Suprapubic skin (tissue), 4 donors: ENCODE measurements at places on chromosomes 7 and 10.

GRCh38 chr10:125419146-125419545 lies 258.8 kb upstream of the CTBP2 start:
- no peak for DNase-seq

DNA sequence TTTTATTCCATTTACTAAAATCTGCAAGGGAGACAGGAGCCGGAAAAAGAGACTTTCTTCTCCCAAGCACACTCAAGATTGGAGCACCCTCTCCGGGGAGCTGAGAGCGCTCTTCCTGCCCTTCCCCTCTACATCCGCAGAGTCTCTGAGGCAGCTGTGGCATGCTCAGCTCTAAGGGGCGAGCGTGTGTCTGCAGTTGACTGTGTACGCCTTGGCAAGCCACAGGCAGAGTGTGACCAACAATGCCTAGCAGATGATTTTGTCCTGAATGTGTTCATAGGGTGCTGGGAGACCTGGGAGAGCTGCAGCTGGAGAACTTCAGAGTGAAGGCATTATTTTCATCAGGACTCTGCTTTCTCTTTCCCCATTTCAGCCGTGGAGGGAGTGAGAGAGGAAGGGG lies 20.7 kb downstream of the MTURN start:
- no peak for DNase-seq

DNA sequence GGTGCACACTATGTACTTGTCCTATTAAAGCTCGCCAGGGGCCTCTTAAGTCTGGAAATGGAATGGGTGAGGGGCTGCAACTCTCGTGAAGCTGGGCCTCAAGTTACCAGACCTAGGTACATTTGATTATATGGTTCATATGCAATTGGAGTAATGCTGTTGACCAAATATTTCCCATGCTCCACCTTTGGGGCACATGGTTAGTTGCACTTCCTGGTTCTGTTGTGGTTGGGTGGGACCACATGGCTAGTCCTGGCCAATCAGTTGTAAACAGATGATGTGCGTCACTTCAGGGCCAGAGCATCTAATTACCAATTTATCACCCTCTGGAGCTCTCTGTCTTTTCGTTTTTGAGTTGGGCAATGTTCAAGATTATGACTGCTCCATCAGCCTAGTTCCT lies 39.5 kb upstream of the OPN4 start:
- DNase-seq: no peak

GRCh38 chr10:22609719-22610465 lies 104.5 kb downstream of the PIP4K2A start:
- no peak for DNase-seq

DNA sequence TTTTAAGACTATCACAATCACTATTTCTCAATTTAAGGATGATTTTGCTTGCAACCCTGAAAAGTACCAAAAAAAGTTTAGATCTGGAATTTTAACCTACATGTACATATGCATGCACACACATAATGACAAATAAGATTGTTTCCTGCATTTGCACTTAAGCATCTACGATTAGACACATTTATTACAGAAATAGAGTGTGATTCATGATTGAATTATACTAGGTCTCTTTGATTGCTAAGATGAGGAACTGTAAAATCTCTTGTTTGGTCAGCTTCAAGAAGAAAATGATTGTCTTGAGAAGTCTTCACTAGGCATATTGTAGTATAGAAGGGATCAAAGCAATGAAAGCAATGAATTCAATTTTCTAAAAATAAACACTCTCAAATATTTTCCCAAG lies 185.9 kb upstream of the AGR3 start:
- no peak for DNase-seq

- DNase-seq: no peak
These were observed 526 bp downstream of the ZNF248 start for GRCh38 chr10:37856881-37857286.

- no peak for DNase-seq
These were observed 435.2 kb upstream of the ETV1 start for GRCh38 chr7:14424675-14425074.

- DNase-seq: no peak
These were observed 28.9 kb downstream of the PLPP4 start for GRCh38 chr10:120485946-120486345.

GRCh38 chr10:80158126-80158525 lies 25.6 kb downstream of the PLAC9 start:
- no peak for DNase-seq

DNA sequence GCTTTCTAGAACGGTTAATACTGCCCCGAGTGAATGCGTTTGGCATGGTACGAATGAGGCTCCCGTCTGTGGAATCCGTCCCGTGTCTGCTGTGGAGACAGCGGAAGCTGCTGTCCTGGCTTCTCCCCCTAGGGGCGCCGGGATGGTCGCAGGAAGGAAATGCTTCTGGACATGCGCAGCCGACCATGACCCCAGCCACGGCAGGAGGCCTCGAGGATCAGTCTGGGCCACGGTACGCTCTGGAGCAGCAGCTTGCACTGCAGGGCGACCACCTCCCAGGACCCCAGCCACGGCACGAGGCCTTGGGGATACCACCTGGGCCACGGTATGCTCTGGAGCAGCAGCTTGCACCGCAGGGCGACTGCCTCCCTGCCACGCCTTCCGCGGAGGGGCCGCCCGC lies 107.9 kb downstream of the CYTH3 start:
- DNase-seq: no peak

DNA sequence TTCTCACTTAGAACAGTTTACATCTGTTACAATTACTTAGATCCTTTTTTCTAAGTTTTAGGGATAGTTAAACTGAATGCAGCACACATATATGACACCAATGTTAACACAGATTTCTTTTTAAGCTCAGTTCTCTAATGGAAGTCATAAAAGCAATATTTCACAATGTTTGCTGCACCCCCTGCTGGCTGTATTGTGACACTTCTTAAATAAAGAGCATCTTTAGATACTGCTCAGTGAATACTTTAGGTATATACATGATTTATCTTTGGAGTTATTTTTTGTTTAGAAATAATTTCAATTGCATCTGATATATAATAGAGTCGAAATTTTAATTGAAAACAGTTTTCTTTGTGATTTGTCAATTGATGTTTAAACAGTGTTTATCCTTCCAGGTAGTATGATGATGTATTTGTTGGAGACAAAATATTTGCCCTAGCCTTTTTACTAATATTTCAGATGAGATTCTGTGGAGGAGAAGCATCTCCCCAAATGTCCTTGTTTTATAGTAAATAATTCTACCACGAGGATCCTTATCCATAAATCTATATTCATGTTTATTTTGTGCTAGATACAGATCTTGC lies 174.4 kb downstream of the ST7 start:
- DNase-seq: no peak

DNA sequence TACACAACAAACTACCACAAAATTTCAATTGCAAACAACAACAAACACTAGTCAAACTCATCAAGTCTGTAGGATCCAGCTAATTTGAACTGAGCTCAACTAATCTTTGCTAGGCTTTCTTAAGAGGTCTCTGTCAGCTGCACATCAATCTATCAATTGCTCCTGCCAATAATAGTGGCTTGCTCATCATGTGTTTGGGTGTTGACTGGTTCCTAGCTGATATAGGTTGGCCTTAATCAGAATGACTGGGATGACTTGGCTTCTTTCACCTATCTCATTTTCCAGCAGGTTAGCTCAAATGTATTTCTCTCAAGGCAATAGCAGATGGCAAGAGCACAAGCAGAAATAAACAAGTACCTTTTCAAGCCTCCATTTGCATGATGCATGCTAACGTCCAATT lies 370.3 kb upstream of the NFE2L3 start:
- no peak for DNase-seq

- no peak for DNase-seq
These were observed 188.4 kb downstream of the DGKI start for GRCh38 chr7:137658190-137658900.

GRCh38 chr7:44150966-44151941 lies 10.1 kb upstream of the MYL7 start:
- DNase-seq: peak; percentile 52

GRCh38 chr7:151206914-151207313 lies 3.4 kb downstream of the H2BK1 start:
- no peak for DNase-seq

DNA sequence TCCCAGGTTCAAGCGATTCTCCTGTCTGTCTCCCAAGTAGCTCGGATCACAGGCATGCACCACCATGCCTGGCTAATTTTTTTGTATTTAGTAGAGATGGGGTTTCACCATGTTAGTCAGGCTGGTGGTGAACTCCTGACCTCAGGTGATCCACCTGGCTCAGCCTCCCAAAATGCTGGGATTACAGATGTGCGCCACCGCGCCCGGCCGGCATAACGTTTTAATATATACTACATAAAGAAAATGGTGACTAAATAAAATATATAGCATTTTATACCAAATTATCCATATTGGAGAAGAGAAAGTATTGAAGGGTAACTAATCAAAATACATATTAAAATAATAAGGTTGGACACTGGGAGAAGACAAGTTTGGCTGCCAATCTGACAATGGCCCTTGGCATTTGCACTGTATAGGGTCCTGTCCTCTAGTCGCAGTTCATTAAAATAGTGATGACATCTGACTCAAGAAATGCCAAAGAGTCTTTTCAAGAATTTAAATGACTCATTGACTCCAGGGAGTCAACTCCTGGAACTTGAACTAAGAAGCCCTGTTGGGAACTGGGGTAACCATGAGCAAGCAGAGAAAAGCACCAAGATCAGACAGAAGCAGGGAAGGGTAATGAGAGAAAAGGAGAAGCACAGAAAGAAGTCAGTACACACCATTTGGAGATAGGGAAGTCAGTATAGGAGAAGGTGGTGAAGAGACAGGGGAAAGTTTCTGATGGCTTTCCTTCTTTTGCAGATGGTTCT lies 91.1 kb downstream of the CH25H start:
- no peak for DNase-seq

GRCh38 chr7:80929619-80930018 lies 10.8 kb upstream of the SEMA3C start:
- DNase-seq: no peak

DNA sequence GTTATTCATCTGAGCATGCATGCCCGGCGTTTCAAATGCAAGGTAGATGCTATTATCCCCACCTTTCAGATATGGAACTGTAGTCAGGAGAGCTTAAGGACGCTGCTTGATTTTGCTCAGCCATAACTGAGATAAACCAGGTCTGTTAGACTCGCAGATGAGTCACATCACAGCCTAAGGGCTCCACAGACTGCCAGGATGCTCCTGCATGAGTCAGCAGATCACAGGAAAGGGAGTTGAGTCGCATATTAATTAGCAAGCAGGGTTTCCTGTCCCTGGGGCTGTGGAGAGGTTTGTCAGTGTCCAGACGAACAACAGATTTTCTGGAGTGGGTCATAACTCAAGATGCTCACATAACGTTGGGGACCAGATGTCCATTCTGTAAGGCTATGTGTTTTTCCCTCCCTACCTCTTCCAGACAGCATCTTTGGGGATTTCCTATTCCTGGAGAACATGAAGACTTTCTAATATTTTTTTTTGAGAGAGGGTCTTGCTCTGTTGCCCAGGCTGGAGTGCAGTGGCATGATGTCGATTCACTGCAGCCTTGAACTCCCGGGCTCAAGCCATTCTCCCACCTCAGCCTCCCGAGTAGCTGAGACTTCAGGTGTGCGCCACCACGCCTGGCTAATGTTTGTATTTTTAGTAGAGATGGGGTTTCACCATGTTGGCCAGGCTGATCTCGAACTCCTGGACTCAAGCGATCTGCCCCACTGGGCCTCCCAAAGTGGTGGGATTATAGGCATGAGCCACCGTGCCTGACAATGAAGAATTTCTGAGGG lies 36.7 kb downstream of the PFKFB3 start:
- no peak for DNase-seq

DNA sequence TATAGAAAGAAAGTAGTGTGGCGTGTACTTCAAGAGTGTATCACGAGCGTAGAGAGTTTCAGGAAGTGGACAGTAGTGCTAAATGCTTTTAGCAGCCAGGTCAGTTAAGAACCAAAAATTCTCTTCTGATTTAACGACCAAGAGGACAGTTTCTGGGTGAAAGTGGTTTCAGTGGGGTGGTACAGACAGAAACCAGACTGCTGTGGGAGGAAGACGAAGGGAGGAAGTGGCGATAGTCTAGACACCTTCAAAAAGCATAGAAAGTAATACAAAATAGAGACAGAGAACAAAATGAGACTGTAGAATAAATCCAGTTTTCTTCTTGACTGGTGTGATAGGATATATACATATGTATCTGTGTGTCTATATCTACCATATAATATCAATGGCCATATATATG lies 93.5 kb downstream of the MBL2 start:
- no peak for DNase-seq

- DNase-seq: no peak
These were observed 13.5 kb upstream of the PTPRN2 start for GRCh38 chr7:158601090-158601489.

GRCh38 chr7:66095010-66095409 lies 19.4 kb downstream of the ASL start:
- no peak for DNase-seq

- DNase-seq: peak; percentile 62
These were observed 777 bp downstream of the RUNDC3B start for GRCh38 chr7:87628780-87629569.

DNA sequence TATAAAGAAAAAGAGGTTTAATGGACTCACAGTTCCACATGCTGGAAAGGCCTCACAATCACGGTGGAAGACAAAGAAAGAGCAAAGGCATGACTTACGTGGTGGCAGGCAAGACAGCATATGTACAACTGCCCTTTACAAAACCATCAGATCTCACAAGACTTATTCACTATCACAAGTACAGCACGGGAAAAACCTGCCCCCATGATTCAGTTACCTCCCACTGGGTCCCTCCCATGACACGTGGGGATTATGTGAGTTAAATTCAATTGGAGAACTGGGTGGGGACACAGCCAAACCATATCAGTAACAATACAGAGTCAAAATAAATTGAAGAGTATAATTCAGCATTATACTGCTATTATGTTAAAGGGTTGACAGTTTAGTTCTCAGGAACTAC lies 37.8 kb downstream of the RNLS start:
- DNase-seq: no peak

GRCh38 chr7:127838816-127839415 lies 186.9 kb downstream of the SND1 start:
- no peak for DNase-seq

DNA sequence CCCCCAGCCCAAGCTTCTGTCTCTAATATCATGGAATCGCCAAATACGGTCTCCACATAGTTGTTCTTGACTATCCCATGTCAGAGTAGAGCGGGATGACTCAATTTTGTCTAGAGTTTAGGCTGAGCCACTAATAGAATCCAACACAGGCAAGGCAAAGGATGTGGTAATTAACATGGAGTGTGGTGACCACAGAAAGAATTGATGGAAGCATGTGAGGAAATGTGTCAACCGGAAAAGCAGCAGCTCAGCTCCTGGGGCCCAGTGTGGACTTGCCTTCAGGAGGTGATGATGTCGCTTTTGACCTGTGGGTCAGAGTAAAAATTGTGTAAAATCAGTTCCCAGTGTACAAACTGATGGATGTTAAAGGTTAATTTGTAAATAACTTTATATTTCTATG lies 139.3 kb upstream of the KLF6 start:
- DNase-seq: no peak
